ENCODE measurements at places on chromosomes 4 and X.

- no peak for DNase-seq
Observed at GRCh38 chrX:28590396-28590795, 3.1 kb downstream of the IL1RAPL1 start.

- DNase-seq, result no peak
Observed at GRCh38 chr4:100034023-100034664, 84.1 kb upstream of the H2AZ1 start.

DNA sequence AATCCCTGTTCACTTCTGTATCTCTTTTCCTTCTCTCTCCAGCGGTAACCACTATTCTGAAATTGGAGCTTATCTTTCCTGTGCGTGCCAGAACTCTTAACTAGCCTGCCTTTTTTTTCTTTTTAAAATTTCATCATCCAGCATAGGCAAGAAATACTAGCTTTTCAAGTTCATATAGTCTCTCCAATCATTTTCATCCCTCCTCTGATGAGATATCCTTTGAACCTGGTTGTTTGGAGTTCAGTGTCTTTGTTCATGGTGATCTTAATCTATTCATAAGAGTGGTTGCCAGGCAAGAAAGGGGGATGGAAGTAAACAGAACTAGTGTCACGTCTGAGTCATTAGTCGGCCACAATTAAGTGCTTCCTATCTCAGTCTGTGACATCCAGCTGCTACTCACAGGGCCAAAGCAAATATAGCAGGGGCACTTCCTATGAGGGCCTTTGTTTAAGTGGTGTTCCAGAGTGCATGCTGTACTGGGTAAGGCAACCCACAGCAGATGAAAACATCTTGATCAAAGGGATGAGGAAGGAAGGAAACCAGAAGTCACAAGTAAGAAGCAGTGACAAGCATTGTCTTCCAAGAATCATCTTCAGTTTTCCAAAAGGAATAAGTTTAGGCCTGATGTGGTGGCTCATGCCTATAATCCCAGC lies 56.4 kb upstream of the XIAP start:
- peak; percentile 12 for DNase-seq

GRCh38 chr4:95165926-95166524 lies 382.7 kb downstream of the UNC5C start:
- DNase-seq, result no peak

DNA sequence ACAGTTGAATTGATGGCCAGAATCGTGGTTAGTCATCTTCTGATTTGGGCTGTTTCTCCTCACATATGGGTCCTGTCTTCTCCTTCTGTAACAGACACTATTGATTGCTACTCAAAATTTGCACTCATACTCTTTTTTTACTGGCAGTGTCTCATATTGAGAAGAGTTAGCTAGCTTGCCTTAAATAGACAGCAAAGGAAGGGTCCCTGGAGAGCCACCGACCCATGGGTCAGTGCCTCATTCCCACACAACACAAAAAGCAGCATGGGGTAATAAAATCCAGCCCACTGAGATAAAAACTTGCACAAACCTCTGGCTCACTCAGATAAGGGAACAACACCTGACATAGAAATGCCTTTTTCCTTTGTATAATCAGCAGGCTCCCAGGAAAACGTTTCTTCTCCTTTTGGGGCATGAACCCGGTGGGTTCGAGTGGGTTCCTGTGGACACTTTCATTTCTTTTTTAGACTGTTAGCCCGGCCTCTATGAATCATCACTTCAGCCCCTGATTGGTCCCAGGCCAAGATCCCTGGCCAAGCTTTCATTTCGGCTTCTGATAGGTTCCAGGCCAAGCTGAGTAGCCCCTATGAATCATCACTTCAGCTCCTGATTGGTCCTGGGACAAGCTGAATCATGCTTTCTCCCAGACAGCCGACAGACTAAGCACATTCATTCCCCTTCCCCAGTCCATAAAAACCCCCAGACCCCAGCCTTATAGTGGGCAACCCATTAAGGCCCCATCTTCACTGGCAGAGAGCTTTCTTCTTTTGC lies 408.1 kb downstream of the DCAF12L2 start:
- DNase-seq, result no peak

DNA sequence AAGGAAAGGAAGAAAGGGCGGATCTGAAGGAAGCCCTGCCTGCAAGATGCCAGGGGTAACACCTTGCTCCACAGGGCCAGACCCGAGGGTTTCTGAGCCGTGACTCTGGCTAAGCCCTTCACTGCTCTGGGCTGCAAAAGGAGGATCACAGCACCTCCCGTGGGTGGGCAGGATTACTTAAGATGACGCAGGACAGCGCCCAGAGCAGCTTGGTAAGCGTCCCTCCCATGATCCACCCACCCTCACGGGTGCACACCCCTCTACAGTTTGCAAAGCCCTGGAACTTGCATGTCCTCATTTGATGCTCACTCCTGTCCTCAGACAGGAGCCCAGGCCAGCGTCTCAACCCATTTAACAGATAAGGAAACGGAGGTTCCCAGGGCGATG lies 64.9 kb downstream of the CRMP1 start:
- DNase-seq, result no peak

GRCh38 chrX:123884809-123885408 lies 25.1 kb downstream of the XIAP start:
- DNase-seq, result no peak

- no peak for DNase-seq
Observed at GRCh38 chrX:13235930-13236329, 83.9 kb downstream of the ATXN3L start.

DNA sequence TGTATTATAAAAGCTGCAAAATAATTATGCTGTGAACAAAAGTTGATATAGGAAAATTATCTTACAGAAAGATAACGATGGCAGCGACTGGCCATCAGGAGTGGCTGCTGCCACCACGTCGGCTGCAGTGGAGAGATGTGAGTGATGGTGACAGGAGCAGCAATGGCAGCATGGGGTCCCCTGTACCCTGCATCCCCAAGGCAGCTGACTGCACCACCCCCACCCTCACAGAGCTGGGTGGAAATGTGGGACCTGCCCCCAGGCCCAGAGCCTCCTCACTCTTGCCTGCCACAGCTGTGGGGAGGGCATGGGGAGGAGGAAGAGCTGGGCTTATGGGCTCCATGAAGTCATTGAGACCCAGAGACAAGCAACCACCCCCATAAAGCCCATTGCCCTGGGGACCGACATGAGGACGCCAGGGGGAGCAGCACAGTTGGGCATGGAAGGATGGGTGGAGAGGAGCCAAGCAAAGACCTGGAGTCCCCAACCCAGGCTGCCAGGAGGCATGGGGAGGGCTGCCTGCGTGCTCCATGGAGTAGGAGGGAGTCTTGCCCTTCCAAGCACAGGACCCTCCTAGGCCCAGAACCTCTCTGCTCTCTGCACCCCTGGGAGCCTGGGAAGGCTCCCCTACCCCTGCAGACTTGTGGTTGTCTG lies 1090.5 kb downstream of the PCDH18 start:
- no peak for DNase-seq

GRCh38 chr4:19540859-19541540 lies 710.7 kb upstream of the SLIT2 start:
- DNase-seq, result no peak

- no peak for DNase-seq
Observed at GRCh38 chr4:38842994-38843393, 13.6 kb downstream of the TLR6 start.

DNA sequence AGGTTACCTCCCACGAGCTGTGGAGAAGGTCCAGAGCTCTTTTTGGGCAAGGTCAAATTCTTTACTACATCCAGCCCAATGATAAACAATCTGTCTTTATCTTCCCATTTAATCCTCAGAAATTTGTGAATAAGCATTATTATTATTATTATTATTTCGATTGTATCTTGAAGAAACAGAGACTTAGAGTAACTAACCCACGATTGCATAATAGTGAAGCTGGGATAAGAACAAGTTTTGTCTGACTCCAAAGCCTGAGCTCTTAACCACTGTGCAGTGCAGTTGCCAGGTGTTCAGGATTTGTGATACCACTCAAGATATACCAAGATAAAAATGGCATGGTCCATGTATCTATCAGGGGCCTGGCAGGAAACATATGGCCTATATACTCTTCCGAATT lies 166.5 kb upstream of the LDB2 start:
- no peak for DNase-seq

GRCh38 chr4:98919996-98920395 lies 8.9 kb downstream of the EIF4E start:
- no peak for DNase-seq

DNA sequence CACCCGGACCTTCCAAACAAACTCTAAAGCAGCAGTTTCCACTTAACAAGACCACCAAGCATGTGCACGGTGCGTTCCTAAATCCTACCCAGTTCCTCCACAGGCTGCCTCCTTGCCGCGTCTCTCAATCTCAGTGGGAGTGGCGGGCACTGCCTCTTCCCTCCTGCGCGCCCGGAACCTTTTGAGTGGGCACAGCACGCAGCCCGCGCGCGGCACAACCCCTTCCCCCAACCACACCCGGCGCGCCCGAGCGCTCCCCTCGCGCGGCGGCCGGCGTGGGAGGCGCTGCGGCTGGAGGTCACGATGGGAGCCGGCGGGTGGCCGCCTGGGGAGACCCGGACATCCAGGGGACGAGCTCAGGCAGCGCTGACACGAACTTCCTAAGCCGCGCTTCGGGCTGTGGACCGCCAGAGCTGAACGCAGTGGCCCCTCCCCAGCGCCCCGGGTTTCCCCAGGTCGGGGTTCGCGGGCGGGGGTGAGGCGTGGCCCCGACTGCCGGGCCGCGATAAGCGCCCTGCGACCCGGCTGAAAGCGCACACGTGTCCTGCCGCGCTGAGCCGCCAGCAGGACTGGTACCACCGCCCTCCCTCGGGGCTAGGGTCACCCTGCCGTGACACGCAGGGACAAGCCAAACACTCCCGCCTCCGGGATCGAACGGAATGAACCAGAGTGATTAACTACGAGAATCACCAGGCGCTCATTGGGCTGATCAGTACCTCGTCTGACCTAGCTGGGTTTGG lies at the start of gene ABCG2:
ABCG2 (minus strand) TSS at position 151 of the 740 bp plus-strand sequence. CDS start 18,644 bp downstream, outside the sequence.
- peak; percentile 16 for DNase-seq

GRCh38 chr4:151692821-151693673 lies 67.8 kb downstream of the GATB start:
- no peak for DNase-seq

- DNase-seq, result no peak
Observed at GRCh38 chr4:11525085-11525484, 96.4 kb upstream of the HS3ST1 start.

GRCh38 chr4:124933521-124933920 lies 221.0 kb upstream of the ANKRD50 start:
- no peak for DNase-seq

- no peak for DNase-seq
Observed at GRCh38 chr4:177961761-177962380, 519.6 kb upstream of the AGA start.

DNA sequence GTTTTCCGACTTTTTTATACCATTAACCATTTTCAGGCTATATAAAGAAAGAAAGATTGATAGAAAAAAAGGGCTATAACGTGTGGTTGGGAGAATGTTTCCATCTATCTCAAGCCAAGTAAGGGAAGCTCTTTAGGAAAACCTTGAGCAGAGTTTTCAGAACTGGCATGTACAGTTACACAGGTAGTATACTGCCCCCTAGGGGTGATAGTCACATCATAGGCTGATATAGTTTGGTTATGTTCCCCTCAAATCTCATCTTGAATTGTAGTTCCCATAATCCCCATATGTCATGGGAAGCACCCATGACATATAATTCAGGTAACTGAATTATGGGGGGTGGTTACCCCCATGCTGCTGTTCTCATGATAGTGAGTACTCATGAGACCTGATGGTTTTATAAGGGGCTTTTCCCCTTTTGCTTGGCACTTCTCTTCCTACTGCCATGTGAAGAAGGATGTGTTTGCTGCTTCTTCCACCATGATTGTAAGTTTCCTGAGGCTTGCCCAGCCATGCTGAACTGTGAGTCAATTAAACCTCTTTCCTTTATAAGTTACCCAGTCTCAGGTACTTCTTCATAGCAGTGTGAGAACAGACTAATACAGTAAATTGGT lies 186.8 kb downstream of the TMA16 start:
- DNase-seq, result no peak

DNA sequence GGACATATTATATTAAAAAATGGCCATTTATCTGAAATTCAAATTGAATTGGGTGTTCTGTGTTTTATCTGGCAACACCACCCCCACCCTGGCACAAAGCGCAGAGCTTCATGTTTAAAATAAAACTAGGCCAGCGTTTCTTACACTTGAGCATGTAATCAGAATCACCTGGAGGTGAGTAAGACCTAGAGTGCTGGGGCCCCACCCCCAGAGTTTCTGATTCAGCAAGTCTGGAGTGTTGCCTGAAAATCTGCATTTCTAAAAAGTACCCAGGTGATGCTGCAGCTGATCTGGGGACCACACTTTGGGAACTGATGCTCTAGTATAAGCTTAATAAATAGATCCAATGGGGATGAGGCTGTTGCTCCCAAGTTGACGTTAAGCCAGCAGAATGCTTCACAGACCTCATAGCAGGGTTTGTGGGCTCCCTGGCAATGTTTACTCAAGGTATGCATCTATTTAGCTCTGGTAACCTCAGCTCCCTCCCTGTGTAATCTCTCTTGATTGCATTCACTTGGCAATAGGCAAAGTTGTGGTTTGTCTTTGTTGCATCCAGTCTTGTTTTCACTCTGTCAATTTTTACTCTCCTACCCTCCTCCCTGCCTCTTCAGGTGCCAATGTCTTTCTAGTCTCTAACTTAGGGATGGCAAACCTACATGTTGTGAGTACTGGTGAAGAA lies 99.8 kb upstream of the TEX13D start:
- no peak for DNase-seq

GRCh38 chr4:21596521-21596920 lies 352.1 kb downstream of the KCNIP4 start:
- no peak for DNase-seq

Measured in effector memory CD4-positive, alpha-beta T cell (primary cell).